ENCODE measurements at places on chromosomes 7 and 10.
A peak's percentile ranks its signal among the peaks of the same experiment; 100 is the strongest.

DNA sequence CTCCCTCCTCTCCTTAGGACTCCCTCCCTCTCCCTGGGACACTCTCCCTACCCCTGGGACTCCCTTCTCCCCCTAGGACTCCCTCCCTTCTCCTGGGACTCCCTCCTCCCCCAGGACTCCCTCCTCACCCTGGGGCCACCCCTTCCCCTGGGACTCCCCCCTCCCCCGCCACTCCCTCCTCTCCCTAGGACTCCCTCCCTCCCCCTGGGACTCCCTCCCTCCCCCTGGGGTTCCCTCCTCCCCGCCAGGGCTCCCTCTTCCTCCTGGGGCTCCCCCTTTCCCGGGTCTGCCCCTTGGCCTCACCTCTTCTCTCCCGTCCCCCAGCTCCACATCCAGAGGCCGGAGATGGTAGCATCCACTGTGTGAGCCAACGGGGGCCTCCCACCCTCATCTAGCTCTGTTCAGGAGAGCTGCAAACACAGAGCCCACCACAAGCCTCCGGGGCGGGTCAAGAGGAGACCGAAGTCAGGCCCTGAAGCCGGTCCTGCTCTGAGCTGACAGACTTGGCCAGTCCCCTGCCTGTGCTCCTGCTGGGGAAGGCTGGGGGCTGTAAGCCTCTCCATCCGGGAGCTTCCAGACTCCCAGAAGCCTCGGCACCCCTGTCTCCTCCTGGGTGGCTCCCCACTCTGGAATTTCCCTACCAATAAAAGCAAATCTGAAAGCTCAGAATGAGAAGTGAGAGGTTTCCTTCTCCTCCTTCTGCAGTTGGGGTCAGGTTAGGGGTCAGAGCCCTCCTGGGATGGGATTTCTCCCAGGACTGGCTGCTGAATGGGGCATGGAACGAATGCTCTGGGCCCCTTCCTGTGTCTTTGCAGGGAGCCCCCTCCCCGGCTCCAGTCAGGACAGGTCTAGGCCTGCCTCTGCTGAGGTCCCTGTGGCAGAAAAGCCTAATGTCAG lies 1.4 kb upstream of the MUC17 start:
- no peak for DNase-seq

DNA sequence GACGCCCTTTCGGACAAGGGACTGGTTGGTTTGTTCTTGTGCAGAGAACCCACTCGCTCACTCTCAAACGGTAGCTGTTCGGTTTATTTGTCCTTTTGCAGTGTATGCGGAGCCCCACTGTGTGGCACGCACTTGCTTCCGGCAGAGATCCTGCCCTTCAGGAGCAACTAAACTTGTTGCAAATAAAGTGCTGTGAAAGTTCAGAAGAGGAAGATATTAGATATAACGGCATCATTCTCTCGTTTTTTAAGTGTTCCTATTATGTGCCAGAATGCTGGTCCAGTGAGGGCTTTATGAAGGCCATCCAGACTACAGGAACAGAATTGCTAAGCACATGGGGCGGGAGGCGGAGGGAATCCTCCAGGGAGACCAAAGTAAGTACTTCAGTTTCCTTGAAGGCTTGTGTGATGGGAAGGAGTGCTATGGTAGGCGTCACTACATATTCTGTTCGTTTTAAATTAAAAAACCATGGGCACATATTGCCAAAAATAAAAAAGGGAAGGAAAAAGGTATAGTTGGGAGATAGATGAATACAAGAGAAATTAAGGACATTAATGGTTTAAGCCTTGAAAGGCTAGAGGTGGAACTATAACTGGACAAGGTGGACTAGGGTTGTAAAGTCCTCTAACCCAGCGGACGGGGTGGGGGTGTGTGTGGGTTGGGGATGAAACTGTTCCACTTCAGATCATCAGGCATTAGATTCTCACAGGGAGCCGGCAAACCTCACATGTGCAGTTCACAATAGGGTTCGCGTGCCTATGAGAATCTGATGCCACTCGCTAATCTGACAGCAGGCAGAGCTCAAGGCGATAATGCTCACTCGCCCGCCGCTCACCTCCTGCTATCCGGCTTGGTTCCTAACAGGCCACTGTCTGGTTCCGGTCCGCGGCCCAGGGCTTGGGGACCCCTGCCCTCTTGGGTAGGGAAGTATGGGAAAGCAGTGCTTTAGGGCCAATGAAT lies 704 bp upstream of the ERLIN1 start:
- peak; percentile 12 for DNase-seq

DNA sequence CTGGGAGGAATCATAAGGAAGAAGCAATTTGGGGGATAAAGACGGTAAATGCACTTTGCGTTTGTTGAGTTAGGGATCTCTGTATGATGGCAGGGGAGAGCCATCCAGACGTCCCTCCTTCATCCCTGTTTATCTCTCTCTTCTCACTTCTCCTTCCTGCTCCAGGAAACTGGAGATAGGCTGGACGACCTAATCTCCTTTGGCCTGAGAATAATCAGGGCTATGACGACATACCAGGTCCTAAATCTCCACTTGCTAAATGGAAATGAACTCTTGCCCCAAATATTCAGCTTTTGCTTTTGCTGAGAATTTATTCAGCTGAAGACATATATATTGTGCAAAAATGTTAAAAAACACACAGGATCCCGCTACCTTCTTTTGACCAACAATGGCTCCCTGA lies 182.9 kb upstream of the INHBA start:
- DNase-seq, result no peak

DNA sequence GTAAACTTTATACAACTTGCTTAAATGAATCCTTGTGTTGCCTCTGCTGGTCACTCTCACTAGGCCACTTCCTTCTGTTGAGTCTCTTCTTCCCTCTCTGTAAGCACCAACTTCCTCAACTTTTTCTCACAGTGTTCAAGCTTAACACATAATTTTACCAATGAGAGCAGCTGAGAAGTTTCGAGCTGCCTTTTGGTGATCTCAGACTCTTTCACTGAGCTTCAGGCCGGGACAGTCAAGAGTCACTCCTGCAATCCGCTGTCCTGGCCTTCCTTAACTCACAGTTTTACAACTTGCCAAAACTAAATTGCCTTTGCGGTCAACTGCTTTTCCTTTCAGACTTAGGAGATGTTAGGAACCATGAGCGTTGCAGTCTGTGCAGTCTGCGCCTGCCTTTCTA lies 47.4 kb downstream of the PRPF18 start:
- no peak for DNase-seq

DNA sequence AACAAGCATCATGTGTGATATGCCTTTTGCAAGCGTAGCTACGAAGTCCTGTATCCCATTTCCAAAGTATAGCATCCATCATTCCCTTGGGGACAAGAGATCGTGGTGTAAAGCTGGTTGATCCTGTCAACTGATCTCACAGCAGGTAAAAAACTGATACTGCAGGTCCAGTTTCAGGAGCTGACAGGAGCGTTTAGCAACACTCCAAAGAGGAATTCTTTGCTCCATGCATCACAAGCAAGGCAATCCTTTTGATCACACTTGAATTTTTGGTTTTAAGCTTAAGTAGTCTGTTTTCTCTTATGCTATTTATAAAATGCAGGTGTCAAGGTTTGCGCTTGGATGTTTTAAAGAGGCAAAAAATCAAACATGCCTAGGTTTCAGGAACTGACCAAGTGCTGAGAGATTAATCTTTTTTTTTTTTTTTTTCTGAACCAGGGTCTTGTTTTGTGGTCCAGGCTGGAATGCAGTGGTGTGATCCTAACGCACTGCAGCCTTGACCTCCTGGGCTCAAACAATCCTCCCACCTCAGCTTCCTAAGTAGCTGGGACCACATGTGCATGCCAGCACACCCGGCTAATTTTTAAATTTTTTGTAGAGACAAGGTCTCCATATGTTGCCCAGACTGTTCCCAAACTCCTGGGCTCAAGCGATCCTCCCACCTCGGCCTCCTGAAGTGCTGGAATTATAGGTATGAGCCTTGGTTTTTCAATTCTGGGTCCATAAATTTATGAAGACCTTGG lies 1.8 kb upstream of the ZDHHC4 start:
- DNase-seq, result no peak

All from stimulated activated CD4-positive, alpha-beta T cell treated with anti-CD3 and anti-CD28 coated beads, Interleukin-1b, Interleukin-23, amount 100 ng/mL, for 24 hours (primary cell).